Stimulated activated CD8-positive, alpha-beta memory T cell treated with anti-CD3 and anti-CD28 coated beads, Interleukin-15, amount 100 ng/mL, for 24 hours (primary cell): ENCODE measurements at places on chromosomes 12 and 14.

- DNase-seq: no peak
These were observed 237.2 kb upstream of the DCN start for GRCh38 chr12:91419809-91420208.

DNA sequence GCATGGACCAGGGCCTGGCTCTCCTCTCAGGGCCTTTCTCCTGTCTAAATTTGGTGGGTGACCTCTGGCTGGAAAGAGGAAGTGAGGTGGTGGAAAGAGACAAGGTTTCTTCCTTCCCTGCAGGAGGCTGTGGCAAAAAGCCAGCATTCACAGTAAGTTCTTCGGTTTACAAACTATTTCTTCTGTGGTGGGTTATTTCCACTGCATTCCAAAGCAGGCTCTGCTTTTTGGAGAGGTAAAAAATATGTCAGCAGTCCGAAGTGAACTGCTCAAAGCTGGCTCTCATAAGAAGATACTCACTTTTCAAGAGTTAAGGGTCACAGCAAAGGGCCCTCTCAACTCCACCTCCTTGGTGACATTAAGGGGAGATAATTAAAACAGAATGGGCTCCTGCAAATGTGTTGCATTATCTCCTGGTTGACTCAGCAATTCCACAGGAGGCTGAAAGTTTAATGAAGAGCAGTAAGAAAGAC is 48.9 kb upstream of the POC1B start:
- no peak for DNase-seq

- no peak for DNase-seq
These were observed 37.8 kb downstream of the PROX2 start for GRCh38 chr14:74838166-74838565.

GRCh38 chr12:127052511-127053232 is 1214.3 kb upstream of the TMEM132C start:
- DNase-seq: no peak

GRCh38 chr14:103755060-103755459 is 39.5 kb downstream of the ZFYVE21 start:
- no peak for DNase-seq

DNA sequence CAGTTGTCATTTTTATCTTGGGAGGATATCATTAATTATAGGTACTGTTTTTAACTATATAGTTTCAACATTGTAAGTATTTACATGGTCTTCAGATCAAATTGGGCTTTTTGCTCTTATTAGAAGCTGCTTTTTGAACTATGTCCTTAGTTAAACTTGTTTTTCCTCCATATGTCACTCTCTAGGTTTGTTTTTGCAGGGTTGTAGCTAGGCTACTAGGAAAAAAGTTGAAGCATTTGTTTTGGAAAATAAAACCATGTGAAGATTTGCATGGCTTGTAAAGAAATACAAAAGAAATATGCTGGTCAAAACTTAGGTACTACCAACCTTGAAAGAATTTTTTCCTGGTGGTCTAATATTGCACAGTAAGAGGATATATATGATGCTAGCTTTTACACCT is 3.4 kb downstream of the ARID2 start:
- DNase-seq: no peak

GRCh38 chr12:57190037-57190436 is 26.6 kb upstream of the NXPH4 start:
- no peak for DNase-seq

- no peak for DNase-seq
These were observed 874 bp upstream of the YARS2 start for GRCh38 chr12:32756476-32757066.

- DNase-seq: no peak
These were observed 90.3 kb downstream of the AKAP6 start for GRCh38 chr14:32419429-32419828.

DNA sequence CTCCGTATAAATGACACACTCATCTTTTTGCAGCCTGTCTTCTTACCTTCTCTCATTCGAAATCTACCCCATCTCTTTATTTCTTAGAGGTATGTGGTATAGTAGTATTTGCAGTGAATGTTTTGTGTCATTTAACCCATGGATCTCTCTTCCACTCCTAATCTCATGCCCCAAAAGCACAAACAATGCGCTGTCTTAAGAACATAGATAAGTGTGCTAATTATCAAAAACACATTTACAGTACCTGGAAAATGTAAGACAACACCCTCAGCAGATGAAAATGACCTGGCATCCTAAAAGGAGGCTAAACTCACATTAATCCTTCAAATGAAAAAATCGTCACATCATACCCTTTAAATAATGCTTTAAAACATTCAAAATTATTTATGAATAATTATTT is 10.7 kb downstream of the USP15 start:
- DNase-seq: no peak

DNA sequence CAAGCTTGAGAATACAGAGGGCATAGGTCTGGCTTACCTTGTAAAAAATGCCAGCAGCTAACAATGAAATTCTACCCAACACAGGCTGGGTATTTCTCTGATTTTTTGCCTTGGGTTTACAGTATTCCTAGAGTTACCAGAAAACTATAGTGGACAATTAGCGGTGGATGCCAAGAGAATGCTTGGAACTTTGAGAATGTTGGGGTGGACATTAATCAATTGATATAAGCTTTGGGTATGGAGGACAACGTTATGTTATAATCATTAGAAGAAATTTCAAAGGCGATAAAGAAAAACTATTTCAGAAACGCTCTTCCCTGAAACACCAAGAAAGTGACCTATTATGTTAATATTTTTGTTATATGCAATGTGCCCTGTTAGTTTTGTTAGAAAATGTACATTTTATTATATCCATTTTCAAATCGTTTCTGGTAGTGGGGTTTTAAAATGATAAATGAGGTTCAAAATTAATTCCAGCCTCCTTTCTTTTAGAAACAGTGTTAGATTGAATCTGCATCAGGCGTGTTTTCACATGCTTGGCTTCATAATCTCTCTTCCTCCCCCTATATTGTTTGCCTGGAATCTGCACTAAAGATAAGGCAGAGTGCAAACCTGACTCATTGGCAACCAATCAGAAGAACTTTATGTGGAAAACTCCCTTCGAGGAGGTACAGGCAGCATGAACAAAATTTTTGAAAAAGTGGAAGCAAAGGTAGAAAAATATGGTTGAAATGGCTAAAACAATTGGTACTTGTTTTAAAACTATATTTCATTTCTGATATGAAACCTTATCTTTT is 1.4 kb upstream of the PTPRQ start:
- no peak for DNase-seq
